ENCODE measurements at places on chromosomes 16 and 17.

DNA sequence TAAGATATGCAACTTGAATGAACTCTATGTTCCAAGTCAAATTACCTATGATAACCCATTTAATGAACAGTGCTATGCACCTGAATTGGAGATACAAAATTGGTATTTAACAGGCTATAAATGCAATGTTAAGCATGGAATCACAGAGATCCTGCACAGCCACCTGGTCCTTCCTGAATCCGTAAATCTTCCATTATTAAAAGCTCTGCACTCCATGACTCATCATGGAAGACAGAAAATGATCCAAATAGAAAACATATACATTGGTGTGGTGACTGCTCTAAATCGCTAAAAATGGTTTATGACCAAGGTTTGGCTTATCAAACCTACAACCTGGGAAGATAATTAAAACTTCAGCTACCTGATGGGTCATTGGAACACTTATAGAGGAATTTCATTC lies 45.3 kb downstream of the GLG1 start:
- no peak for DNase-seq

- no peak for DNase-seq
These were observed 27.2 kb downstream of the MOSMO start for GRCh38 chr16:22035153-22035552.

- DNase-seq: no peak
These were observed 238.1 kb downstream of the NTN1 start for GRCh38 chr17:9259419-9259818.

DNA sequence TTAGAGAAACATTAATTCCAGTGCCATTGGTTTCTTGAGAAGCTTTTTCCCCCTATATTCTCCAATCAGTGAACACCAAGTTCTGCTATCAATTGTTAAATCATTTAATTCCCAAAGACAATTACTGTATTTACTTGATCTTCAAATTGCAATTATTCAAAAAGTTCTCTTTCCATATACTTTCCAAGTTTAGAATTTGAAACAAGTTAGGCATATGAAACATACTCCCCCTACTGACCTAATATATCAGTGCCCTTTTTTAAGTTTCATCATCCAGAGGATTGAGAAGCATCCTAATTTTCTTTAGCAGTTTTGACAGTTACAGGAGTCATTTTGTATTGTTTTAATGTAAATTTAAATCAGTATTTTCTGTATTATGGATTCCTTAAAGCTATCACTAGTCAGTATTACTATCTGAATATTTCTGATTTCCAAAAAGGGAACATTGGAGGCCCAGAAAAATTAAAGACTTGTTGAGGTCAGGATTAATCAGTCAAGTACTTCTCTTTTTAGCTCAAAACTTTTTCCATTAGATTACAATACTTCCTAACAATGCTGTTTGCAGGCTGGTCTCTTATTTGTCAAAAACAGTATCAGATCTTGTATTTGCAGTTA lies 16.3 kb downstream of the MEIOC start:
- no peak for DNase-seq

GRCh38 chr17:45098869-45099616 lies 33.3 kb downstream of the PLCD3 start:
- peak; percentile 63 for DNase-seq

DNA sequence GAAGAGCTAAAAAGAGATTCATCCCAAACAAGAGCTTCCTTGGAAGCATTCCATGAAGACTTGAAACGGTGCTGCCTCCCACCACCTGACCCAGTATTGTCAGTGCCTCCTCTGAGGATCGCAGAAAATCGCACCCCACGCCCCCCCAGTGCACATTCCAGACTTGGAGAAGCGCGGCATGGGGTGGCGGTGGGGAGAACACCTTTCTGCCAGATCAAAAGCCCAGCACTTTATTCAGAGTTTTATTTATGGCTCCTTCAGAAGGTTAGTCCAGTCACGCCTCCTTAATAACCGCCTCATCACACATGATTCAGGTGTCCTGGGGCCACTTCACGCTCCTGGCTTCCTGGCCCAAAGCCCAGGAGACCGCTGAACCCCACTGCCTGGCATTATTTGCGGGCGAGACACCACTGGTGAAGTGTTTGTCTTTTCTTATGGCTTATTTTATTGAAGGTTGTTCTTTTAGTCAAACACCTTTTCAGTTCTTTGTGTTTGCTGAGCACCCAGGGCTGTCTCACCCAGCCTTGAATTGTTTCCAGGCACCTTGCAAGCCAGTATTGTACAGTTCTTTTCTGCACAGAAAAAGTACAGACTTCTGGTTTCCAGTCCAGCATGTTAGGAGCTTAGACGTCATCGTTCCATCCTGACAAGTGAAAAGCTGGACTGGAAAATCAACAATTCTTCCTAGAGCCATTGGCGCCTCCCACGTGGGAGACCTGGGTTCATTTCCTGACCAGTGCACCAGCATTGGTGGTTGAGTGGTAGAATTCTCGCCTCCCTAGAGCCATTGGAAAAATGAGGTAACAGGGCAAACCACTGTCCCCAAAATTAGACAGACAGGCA lies 79.6 kb upstream of the CACNG5 start:
- DNase-seq: no peak

- no peak for DNase-seq
These were observed 6.8 kb upstream of the RNF213 start for GRCh38 chr17:80253631-80254395.

GRCh38 chr16:89191033-89191900 lies 9.1 kb downstream of the SLC22A31 start:
- DNase-seq: no peak

- DNase-seq: no peak
These were observed 16.5 kb downstream of the NMT1 start for GRCh38 chr17:45077643-45078042.

GRCh38 chr17:80802626-80803450 lies 188.8 kb upstream of the CHMP6 start:
- no peak for DNase-seq

DNA sequence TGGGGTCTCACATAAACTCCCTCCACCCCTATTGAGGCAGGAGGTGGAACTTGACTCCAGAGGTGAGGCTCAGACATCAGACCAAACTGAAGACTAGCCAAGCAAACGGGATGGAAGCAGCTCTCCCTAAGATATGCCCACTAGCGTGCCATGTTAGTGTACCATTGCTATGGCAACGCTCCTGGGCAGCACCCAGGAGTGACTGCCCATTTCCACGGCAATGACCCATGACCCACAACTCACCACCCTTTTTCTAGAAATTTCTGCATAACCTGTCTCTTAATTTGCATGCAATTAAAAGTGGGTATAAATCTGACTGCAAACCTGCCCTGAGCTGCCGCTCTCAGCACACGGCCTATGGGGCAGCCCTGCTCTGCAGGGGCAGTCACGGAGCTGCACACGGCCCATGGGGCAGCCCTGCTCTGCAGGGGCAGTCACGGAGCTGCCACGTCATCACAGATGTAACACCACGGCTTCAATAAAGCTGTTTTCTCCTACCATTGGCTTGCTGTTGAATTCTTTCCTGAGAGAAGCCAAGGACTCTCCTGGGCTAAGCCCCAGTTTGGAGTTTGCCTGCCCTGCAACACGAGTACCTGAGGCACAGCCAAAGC lies 164.3 kb downstream of the RBFOX3 start:
- DNase-seq: no peak
